ENCODE measurements at places on chromosomes 2 and 18. TPM values are rescaled to one million over a fixed set of nuclear protein-coding genes. Genes with fewer than 3 reads are reported as not detected.

Gene GALR1
- not detected for total RNA-seq

Gene GAD1
- total RNA-seq: 0.18 TPM

Gene TUBA3E
- total RNA-seq: not detected

Gene GAL3ST2
- not detected for total RNA-seq

Gene CERKL
- total RNA-seq: not detected

Gene LRP1B
- 0.18 TPM for total RNA-seq

All from endothelial cell of coronary artery (primary cell).